Right ventricle myocardium superior (tissue), 1 donor: ENCODE measurements at places on chromosomes 6 and 20. TPM values are rescaled to one million over a fixed set of nuclear protein-coding genes. Genes with fewer than 3 reads are reported as not detected.

- no peak for DNase-seq
These were observed 64.3 kb downstream of the TTI1 start for GRCh38 chr20:37968841-37969401.

GRCh38 chr6:78844899-78845298 lies 22.5 kb upstream of the IRAK1BP1 start:
- DNase-seq, result no peak

DNA sequence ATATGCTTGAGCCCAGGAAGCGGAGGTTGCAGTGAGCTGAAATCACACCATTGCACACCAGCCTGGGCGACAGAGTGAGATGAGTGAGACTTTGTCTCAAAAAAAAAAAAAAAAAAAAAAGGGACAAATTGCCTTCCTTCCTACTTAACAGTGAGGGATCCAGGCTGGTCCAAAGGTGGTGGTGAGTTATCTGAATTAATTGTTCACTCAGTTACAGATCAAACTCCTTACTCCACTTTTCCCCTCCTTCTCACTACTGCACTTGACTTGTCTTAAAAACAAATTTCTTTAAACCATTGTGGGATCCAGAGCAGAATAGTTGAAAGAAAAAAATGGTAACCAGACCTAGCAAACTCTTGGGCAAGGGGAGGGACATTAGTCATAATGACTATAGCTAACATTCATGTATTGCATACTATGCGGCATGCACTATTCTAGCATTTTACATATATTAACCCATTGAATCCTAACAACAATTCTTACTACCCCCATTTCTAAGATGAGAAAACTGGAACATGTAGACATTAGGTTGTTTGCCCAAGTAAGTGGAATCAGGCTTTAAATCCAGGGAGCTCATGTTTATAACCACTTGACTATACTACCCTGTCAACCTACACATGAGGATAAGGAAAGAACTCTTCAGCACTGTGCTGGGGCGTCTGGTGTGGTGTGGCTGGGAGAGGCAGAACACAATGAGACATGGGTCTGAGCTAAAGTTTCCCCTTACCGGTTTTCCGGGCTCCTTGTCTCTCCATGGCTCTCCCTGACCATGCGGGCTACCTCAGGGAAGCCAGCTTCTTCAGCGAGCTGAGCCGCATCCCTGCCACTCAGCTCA lies 1.5 kb downstream of the GPANK1 start:
- DNase-seq, result no peak

DNA sequence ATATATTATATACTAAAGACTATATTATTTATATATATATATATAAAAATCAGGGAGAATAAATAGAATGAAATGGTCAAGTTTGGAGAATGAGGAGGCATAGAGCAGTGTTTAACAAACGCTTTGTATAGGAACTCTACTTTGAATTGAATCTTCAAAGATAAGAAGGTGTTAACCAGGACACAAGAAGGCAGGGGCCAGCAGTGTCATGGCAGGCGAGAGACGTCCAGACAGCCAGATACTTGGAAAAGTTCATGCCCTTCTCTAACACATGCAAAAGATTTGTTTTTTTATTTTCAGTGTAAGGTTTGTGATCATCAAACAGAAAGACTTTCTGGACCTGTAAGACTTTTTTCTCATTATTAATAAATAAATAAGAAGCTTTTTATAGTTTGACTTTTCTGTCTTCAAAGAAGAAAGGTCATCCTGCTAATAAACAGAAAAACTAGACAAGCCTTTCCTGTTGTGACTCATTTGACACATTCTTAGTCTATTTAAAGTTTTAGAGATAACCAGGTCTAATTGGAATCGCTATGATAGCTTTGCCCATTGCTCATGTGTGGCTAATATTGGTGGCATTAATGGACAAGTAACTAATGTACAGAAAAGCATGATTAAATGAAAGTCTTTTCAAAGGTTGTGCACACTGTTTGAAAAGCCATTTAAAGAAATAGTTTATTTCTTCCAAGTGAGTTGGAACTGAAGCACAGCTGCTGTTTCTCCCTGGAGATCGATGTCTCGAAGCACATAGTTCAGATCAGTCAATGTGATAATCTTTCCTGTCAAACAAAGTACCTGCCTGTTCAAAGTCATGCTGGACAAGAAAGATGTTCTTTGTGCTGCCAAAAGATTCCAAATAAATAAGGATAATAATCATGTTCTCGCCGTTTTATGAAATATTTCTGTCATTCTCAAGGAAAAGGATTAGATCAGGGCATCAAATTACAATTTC lies 420.4 kb upstream of the OPRM1 start:
- no peak for DNase-seq

HAO1 gene
- not detected for total RNA-seq

HLA-DRB5 gene
- 17.7 TPM for total RNA-seq

DNA sequence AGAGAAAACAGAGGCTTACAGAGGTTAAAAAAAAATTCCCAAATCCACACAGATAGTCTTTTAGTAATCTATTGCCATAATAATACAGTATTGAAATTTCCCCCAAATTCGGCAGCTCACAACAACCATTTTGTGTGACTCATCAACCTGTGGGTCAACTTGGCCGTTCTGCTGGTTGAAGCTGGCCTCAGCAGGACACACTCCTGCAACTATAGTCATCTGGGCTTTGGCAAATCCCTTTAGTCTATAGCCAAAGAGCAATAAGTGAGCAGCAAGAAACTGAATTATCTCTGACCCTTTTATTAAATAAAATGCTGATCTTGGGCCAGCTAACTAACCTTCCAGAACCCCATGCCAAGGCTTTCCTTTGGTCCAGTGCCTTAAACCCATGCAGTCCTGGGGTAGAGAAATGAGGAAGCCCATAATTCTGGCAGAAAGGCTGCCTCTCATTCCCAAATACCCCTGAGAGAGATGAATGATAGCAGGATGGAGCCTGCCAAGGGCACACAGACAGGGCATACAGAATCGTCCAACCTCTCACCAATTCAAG lies 17.2 kb upstream of the SNAP25 start:
- no peak for DNase-seq

- peak; percentile 36 for DNase-seq
These were observed 4.3 kb downstream of the EEF1A2 start for GRCh38 chr20:63494420-63495166.

DNA sequence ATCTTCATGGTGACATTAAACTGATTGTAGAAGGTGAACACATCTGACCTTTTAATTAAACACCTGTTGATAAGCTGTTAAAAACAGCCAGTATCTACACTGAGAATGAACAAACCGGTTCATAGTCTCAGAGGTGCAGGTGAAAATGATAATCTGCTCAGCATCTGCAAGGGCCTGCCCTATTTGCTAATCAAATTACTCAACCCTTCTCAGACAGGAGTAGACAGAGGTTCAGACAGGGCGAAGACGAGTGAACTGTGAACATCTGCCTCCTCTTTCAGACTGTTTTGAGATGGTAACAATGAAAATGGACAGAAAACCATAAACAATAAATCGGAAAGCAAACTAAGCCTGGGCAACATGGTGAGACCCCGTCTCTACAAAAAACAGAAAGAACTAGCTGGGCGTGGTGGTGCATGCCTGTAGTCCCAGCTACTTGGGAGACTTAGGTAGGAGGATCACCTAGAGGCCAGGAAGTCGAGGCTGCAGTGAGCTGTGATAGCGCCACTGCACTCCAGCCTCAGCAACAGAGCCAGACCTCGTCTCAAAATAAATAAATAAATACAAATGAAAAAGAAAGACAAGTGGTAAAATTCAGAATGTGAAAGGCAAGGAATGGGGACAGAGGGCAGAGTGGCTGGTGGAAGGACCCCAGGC lies 55.9 kb downstream of the NINL start:
- DNase-seq, result no peak

PRDM1 gene
- total RNA-seq, result 1.1 TPM

DNA sequence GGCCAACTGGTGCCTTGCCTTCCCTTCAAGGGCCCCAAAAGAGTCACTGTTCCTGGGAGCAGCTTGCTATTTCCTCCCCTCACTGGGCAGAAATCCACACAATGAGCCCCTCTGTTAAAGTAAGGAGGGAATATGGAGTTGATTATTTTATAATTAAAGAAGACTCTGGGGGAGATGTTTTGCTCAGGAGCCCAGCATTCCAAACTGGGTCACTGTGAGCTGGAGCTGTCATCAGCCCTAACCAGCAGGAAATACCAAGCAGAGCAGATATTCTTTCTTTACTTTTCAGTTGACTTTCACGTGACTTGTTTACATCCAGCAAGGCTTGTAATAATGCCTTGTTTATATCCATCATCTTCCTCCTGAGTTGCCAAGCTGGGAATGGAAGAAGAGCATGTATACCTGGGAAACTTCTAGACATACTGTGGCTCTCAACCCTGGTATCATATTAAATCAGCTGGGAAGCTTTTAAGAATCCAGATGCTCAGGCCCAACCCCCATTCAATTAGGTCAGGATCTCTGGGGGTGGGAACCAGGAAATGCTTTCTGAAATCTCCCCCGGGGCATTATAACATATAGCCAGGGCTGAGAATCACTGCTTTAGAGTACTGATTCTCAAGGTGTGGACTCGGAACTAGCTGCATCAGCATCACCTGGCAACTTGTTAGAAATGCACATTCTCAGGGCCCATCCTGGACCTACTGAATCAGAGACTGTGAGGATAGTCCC lies 175.6 kb upstream of the MYLIP start:
- no peak for DNase-seq

- no peak for DNase-seq
These were observed 230.8 kb downstream of the LRFN2 start for GRCh38 chr6:40356242-40356910.

DNA sequence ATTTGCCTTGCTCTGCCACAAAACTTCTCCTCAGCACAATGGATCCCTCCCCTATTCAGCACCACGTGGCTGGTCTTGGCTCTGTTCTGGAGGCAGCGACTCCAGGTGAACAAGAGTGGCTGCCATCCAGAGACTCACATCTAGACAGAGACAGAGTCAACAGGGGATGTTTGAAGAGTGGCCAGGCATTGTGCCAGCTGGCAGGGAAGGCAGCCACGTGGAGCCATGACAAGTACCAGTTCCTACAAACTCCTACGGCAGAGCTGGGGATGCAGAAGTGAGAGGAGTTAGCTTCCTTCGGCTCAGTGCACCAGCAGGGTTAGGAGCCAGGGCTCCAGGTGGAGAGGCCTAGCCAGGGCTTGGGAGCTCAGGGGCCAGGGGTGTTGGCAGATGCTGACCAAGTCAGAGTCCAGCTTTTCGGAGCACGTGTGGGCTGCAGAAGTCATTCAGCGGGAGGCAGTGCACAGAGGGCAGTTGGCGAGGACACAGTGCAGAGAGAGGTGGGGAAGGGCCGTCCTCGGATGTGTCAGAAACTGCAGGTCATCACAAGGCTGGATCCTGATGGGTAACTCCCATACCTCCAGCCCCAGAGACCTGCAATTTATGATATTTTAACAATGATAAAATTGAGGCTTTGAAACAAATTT lies 171.7 kb upstream of the PDE10A start:
- peak; percentile 79 for DNase-seq

- no peak for DNase-seq
These were observed 48.6 kb downstream of the LRFN2 start for GRCh38 chr6:40538556-40538955.

MAPK13 gene
- total RNA-seq, result 0.32 TPM

AVP gene
- total RNA-seq, result 0.51 TPM

SLC22A23 gene
- total RNA-seq, result 5.4 TPM

- DNase-seq, result no peak
These were observed 188.8 kb downstream of the TMEM242 start for GRCh38 chr6:157134402-157135047.

GRCh38 chr6:170404036-170404435 lies 97.5 kb downstream of the FAM120B start:
- no peak for DNase-seq

DNA sequence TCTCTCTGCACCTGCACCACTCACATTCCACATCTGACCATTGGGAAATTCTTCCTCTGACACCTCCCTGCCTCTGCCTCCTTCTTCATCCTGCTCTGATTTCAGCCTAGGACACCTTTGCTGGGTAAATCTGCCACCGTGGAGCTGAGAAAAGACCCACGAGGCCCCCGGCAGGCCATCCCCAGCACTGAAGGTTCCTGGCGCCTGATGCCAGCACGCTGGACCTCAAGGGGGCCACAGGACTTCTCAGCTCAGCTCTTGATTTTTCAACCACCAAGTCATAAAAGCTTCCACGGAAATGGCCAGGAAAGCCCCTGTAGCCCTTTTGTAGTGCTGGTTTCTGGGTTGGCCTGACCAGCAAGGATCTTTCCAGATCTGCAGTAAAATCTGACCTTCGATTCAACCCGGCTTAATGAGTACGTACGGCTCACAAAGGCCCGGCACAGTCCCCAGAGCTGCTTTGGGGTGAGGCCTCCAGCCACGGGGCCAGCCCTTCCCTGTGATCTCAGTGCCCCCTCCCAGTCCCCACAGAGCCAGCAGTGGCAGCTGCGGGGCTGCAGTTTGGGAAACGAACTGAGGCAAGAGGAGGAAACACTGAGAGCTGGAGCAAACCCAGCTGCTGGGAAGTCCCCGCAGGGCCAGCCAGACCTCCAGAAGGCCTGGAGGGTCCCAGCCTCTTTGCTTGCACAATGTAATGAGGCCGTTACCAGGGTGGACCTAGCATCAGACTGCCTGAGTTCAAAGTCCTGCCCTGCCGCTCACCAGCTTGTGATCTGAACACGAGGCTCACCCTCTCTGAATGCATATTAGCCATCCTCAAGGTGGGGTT lies 157.5 kb downstream of the BMP7 start:
- no peak for DNase-seq

DNA sequence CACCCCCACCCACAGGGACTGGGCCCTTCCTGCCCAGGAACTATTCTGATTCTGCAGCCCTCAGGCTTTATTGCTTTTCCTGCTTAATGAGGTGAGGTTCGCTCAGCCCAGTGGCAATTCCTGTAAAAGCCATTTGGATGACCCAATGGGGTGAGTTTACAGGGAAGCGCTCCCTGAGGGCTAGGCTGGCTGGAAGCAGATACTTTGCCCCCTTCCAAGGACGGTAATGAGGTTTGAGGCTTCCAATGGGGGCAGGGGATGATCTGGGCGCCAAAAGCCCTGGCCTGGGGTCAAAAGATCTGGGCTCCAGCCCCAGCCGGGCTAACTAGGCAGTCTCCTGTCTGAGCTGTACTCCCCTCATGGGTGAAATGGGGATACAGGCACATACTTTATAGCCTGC lies 41.8 kb downstream of the RIPOR3 start:
- peak; percentile 69 for DNase-seq

DNA sequence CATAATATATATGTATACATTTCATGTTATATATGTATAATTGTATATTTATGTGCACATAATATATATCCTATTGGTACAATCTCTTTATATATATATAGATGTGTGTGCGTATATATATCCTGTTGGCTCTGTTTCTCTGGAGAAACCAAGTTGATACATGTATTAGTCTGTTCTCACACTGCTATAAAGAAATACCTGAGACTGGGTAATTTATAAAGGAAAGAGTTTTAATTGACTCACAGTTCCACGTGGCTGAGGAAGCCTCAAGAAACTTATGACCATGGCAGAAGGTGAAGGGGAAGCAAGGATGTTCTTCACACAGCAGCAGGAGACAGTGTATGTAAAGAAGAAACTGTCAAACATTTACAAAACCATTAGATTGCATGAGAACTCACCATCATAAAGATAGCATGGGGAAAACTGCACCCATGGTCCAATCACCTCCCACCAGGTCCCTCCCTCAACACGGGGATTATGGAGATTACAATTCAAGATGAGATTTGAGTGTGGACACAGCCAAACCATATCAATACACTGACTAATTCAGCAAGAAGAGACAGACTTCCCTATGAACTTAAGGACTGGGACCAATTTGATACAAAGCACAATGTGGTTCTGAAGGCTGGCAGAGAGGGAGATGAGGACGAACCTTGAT lies 14.0 kb downstream of the CST3 start:
- DNase-seq, result no peak

- no peak for DNase-seq
These were observed 24.0 kb downstream of the RNF146 start for GRCh38 chr6:127290391-127291265.
